ENCODE measurements at places on chromosomes 7 and 10.

GRCh38 chr7:1288390-1288995, 55.8 kb downstream of the UNCX start:
- no peak for DNase-seq

DNA sequence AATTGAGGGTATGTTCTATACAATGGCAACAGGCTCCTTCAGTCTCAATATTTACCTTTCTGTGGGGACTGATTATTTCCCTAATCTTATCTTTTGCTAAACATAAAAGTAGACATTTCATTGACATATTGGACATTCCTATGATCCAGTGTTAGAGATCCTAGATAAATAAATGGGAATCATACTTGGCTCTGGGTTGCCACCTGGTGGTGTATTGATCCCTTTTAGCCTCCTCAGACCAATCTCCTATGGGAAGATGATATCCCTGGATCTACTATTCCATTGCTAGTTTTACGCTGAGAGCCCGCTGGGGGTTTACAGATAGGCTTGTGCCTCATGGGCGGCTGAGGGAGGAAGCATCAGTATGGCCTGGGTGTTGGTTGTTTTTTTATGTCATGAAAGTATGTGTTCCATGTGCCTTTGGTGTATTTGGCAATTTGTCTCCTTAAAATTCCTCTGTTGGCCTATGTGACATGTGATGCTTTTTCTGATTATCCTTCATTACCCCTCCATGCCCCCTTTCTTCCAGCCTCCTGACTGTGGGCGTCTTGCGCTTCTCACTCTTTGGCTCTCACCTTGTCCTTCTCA, 18.8 kb downstream of the CELF2 start:
- no peak for DNase-seq

DNA sequence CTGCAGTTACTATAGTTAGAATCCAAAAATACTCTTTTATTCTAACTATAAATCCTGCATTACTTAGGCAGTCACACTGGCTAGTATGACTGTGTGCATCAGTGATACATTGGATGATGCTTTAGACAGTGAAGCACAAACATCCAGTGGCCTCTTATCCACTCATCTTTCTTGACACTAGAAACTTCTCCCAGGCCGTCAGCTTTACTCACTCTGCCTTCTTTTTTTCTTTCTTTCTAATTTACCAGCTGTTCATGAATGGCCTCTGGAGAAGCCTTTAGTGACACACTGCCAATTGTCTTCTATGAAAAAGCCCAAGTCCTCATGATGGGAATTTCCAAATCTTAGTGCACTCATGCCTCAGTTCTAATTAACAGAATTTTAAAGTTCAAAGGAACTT, 26.2 kb upstream of the C10orf90 start:
- DNase-seq, result no peak

DNA sequence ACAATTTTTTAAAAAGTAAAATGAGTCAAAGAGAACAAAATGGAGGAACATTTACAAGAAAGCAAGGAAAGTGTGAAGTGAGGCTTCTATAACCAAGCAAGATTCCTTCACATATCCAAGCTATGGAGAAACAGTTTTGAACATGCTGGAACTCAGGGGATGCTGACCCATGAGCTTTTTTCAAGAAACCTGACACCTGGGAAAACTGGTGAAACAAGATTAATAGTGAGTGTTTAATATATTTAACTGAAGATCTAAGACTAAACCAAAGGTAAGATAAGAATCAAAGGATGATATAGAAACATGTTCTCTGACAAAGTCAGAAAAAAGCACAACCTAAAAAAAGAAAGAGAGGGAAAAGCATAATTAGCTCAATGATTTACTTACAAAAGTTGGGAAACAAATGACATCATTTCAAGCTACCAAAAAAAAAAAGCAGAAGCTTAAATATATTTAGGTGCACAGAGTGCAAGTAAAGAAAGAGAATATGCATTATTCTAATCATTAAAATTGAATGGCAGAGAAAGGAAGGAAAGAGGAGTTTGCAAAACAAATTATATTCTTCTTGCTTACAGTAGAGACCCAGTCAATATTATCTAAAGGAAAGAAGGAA, 24.9 kb downstream of the C7orf25 start:
- DNase-seq, result no peak

- no peak for DNase-seq
Measured at GRCh38 chr7:6172910-6173295, 99.5 kb downstream of the CYTH3 start.
